Activated CD8-positive, alpha-beta memory T cell treated with anti-CD3 and anti-CD28 coated beads for 1 hour (primary cell): ENCODE measurements at places on chromosomes 4 and X.

DNA sequence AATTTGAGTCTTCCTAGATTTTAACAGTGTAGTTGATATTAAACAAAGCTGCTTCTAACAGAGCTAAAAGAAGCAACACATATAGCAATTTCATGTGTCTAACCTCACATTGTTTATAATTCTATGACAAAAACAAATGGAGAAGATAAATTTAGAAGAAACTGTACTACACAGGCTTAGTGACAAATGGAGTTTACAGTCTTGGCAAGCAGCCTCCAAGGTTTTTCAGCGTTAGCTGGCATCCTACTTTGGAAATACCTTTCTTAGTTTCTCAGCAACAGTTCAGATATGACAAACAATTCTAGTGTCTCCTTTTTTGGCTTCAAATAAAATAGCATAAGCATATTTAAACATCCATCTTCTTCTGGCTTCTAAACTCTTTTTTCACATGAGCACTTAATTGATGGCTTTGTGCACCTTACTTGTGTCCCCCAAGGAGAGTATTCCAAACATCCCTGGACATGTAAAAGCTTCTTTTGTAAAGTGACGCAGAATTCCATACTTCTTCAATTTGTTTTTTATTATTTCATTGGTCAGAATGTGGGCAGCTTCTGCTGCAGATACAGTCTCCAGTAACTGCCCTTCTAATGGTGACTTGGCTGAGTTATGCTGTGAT, 249.8 kb downstream of the ANTXR2 start:
- DNase-seq: no peak

DNA sequence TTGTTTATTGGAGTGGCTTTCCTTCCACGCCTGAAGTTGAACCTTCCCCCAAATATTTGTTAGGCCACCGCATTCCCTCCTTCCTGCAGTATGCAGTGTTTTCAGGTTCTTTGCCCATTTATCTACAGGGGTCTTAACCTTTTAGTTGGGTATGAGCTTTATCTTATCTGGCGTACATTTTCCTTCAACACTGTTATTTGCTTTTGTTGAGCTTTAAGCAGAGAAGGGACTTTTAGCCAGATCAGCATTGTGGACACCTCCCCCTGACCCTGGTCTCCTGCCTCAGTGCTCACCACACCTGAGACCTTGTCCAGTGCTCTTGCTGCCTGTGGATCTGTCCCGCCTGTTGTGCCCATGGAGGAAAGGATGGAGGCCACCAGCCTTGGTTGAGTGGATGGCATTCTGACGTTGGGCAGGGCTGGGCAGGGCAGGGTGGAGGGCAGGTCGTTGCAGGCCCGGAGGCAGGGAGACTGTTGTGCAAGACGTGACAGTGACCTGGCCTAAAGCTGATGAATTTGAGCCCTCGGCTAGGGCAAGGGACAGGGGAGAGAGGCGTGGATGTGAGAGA, 998 bp upstream of the DUSP9 start:
- DNase-seq: no peak

DNA sequence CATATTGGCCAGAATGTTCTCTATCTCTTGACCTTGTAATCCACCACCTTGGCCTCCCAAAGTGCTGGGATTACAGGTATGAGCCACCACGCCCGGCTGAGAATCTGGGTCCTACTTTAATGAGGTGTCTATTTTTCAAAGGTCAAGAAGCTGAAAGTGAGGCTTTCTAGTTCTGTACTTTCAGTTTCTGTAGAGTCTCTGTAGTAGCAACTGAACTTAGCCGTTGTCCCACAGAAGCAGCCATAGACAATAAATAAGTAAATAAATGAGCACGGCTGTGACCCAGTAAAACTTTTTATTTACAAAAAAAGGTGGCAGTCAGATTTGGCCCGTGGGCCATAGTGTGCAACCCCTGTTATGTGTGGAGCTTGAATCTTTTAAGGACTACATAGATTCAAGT, 92.0 kb downstream of the FNIP2 start:
- no peak for DNase-seq

DNA sequence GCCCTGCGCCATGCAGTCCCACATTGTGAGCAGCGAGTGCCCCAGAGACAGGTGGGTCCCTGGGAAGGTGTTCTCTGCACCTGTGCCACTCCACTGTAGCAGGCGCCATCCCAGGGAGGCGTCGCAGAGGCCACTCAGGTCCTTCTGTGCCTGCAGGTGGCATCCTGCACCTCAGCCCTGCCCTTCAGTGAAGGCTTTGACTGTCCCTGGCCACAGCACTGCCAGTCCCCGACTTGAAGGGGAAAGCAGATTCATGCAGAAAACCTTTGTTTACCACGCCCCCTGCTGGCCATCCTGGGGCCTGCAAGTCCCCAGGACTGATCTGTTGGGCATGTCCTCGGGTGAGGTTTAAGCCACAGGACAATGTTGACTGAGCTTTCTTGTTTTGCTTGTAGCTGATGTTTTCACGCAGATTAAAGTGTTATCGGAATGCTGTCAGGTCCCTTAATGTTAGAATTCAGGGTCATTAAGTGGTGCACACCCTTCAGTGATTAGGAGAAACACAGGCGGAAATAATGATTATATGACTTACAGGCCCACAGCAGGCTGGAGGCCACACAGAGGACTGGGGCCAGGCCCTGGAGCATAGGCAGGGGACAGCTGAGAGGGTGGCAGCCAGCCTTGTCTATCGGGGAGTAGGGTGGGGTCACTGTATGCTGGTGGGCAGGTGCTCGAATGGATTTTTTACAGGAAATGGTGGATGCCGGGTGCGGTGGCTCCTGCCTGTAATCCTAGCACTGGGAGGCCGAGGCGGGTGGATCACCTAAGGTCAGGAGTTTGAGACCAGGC, 5.0 kb downstream of the TACC3 start:
- peak; percentile 68 for DNase-seq

GRCh38 chr4:42078184-42078801, 74.2 kb downstream of the BEND4 start:
- no peak for DNase-seq

DNA sequence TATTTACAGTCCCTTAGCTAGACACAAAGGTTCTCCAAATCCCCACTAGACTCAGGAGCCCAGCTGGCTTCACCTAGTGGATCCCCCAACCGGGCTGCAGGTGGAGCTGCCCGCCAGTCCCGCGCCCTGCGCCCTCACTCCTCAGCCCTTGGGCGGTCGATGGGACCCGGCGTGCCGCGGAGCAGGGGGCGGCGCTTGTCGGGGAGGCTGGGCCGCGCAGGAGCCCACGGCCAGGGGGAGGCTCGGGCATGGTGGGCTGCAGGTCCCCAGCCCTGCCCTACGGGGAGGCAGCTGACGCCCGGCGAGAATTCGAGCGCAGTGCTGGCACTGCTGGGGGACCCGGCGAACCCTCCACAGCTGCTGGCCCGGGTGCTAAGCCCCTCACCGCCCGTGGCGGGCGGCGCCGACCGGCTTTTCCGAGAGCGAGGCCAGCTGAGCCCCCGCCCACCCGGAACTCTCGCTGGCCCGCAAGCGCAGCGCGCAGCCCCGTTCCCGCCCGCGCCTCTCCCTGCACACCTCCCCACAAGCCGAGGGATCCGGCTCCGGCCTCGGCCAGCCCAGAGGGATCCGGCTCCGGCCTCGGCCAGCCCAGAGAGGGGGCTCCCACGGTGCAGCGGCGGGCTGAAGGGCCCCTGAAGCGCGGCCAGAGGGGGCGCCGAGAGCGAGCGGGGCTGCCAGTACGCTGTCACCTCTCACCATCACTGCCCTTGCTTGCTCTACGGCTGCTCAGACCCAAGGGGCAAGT, 39.4 kb downstream of the WFS1 start:
- DNase-seq: no peak

GRCh38 chr4:57168982-57169381, 58.8 kb upstream of the IGFBP7 start:
- DNase-seq: no peak

DNA sequence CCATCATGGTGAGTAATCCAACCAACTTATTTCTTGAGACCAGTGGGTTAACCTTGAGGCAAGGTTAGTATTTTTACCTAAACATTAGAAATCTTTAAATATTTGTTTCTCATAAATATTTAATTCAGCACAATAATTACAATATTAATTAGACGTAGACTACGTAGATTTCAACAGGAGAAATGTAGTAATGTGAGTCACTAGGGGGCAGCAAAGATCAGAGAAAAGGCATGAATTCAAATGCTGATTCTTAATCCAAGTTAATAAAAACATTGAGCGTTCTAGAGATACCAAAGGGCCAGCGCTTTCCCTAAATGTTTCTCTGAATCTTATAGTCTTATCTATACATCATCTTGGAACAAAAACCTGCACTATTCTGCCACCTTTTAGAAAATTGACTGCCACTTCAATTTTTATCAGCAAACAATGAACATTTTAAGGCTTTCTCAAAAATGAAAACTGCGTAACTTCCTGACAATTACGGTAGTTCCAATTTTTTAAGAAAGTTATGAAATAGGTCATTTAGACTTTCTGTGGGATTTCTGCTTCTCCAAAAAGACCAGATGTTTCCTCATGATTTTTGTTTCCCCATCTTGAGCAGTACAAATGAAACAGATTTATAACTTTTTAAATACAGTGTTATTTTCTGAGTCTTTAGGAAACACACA, 180.7 kb downstream of the GASK1B start:
- DNase-seq: no peak

DNA sequence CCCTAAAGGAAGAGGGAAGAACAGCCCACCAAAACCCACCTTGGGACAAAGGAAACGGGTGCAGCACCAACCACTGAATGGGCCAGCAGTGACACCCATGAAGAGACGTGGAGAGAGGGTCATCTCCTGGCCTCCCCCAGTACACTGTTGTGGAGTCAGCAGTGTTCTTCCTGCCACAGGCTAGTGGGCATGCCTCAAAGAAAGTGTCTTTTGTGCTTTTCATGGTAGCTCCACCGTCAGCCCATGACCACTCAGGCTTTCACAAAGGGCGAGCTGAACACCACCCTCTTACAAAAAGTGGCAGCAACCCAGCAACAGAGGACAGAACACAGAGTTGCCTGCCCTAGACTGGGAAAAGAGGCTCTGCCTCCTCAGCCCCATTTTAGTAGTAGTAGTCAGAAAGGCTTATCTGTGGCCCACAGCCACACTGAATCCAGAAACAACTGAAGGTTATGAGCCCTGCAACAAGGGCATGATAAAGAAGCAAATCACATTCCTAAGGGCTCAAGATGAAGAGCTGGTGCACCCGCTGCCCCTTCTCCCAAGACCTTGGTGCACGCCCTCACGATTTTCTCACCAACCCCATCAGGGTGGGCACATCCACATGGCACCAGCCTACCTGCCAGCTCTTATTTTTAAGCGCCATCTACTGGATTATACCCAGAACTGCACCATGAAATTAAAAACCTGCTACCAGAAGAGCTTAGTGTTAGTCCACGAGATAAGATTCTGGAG, 53.1 kb downstream of the RAB28 start:
- no peak for DNase-seq

DNA sequence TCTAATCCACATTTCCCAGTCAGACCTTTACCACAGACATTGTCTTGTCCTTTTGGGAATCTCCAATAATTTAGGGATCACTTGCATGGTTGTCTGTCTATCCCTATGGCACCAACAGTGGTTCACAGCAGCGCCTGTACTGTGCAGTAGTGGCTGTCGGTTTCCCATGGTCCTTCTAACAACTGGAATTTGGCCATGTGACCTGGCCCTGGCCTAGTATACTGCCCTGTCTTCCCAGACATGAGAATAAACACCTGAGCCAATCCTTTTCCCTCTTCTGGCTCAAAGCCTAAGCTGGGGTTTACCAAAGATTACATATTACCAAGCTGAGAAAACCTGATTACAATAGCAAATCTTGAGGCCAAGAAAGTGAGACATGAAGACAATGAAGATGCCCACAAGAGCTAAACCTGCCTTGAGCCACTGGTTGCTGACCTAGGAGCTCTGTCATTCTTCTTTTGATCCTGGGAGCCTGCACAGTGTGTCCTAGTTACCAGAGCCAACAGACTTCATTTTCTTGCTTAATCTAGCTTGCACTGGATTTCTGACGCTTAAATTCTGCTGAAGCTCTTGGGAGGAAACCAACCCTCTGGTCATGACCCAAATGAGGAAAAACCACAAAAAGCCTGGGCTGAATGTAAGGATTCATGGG, 92.1 kb downstream of the SCD5 start:
- no peak for DNase-seq
